Suprapubic skin (tissue), 4 donors: ENCODE measurements at places on chromosomes 1 and 21.

DNA sequence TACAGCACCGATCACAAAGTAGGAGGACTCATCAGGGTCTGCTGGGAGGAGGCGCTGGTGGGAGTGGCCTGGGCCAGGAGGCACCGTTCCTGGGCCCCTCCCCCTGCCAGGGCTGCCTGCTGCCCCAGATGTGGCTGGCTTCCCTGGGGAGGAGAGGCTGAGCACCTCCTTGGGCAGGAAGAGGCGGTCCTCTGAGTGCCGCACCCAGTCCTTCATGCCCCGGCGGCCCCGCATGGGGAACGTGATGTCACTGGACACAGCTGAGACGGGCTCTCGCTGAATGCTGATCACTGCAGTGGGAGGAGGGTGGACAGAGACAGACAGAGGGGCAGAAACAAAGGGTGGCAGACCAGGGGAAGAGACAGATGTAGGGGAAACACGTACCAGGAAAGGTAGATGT, 24.8 kb downstream of the ADGRB2 start:
- DNase-seq = no peak

DNA sequence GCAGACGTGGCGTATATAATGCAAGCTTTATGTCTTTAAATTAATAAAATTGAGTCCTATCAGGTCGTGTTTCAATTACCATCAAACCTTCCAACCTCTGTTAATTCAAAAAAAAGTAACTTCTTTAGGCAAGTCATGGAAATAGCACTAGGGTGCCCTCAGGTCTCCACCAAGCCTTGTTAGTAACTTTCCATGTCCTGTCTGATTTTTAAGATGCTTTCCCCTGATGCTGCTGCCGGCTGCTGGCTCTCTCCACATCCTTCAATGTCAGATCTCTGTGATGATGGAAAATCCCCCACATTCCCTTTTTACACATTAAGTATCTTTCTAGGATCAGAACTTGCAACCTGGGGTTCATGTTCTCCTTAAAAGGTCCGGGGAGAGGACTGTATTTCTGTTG, 3.0 kb downstream of the ERG start:
- no peak for DNase-seq

- DNase-seq = no peak
These were observed 119.0 kb upstream of the VAMP3 start for GRCh38 chr1:7652061-7652460.

DNA sequence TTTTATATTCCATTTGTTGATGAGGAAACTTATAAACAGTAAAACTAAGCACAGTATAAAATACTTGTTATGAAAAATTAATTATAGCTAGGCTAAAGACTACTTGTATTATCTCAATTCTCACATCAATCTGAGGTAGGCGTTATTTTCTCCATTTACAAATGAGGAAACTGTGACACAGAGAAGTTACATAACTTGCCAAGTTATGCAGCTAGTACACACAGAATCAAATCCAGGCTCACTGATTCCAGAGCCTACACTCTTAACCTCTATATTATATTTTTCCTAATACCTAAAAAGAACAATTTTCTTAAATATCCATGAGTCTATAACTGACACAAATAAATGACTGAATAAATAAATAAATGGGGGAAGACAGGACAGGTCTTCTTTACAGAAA, 11.2 kb upstream of the VPS45 start:
- DNase-seq = no peak

GRCh38 chr1:221098471-221099405, 219.5 kb downstream of the HLX start:
- DNase-seq = no peak
